ENCODE measurements at places on chromosomes 6 and 20.

DNA sequence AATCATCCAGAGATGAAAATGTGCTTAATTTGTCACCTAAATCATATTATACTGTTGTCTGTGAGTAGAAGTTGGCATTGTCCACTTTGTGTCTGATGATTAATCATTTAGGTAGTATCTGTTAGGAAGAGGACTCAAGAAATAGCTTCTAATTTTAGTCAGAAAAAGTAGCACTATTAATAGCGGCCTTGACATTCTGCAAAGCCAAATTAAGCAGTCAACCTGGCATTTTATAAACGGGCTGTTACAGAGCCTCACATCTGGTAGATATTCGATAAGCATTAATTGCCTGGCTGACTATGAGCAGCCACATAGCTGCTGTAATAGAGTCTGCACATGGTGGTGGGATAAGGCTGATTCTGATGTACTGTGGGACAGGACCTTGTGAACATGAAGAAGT is 99.5 kb downstream of the KLHL32 start:
- DNase-seq: no peak
- H3K27ac ChIP-seq: no peak overlapping the region
- H3K4me1 ChIP-seq: no peaks in the 10 kb centered on the region
- H3K27me3 ChIP-seq: no peaks in the 10 kb centered on the region

GRCh38 chr6:107563694-107564588 is 74.0 kb downstream of the SOBP start:
- H3K36me3 ChIP-seq: no peaks in the 10 kb centered on the region
- no peak for DNase-seq
- H3K27ac ChIP-seq: no peak overlapping the region
- H3K4me3 ChIP-seq: no peak overlapping the region

DNA sequence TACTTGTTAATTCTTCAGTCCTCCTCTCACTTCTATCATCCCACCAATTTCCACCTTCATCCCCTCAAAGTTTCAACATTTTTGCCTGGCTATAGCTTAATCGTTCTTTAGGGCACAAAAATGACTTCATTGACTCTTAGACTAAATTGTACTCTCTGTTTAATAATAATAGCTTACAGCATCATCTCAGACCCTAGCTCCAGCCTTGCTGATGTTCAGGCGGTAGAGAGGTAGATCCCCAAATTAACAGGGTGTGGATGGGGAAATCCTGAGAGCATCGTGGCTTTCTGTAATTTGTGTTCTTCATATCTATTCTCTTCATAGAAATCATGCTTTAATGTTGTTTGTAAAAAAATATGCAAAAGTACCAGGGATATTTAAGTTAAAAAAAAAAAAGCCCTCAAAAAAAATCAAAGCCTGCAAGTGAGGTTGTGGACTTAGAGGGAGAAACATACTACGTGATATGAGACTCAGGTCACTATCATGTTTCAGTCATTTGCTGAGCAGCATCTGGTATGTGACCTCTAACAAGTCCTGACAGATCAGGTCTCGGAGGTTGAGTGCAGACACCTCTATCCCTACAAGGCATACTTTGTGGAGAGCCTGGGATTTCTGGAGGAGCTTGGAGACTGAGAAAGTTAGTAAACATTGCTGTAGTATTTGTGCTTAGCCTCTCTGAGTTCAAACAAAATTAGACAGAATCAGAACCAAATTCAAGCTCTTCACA is 1063.3 kb upstream of the CITED2 start:
- peaks cover 2% of the 10 kb centered on the region for H3K27me3 ChIP-seq
- H3K4me1 ChIP-seq: no peaks in the 10 kb centered on the region
- H3K36me3 ChIP-seq: no peaks in the 10 kb centered on the region
- H3K27ac ChIP-seq: no peak overlapping the region
- DNase-seq: no peak

GRCh38 chr6:53639520-53639919 is 26.0 kb downstream of the KLHL31 start:
- H3K36me3 ChIP-seq: no peaks in the 10 kb centered on the region
- no peak overlapping the region for H3K27ac ChIP-seq
- H3K4me1 ChIP-seq: no peaks in the 10 kb centered on the region
- no peak for DNase-seq

DNA sequence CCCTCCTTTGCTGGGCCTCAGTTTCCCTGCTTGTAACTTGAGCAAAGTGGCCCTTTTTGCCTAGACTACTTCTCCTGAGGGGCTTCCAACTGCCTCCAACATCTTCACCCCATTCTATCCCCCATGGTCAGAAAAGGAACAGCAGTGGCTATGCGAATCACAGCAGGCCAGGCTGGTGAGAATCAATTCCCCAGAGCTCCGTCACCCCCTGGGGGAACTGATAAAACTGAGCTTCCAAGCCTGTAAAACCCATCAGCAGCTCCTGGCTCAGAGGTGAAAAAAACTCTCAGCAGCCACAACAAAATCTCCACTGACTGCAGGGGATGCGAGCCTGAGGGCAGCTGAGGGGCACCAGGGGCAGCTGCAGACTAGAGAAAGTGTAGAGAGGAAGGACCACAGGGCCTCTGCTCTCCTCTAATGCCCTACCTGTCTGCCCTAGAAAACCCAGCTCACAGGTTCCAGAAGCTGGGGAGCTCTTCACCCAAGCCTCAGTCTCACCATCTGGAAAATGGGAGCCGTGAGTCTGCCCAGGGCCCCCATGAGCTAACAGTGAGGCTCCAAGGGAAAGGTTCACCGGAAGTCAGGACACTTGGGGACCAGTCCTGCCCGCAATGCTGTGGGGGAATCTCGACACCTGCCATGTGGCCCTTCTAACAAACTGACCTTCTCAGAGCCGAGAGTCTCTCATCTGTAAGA is 120.6 kb downstream of the GRM4 start:
- DNase-seq: no peak
- no peaks in the 10 kb centered on the region for H3K4me1 ChIP-seq
- no peaks in the 10 kb centered on the region for H3K27me3 ChIP-seq

- no peaks in the 10 kb centered on the region for H3K36me3 ChIP-seq
- H3K27me3 ChIP-seq: no peaks in the 10 kb centered on the region
- H3K4me3 ChIP-seq: no peak overlapping the region
Measured at GRCh38 chr6:81634155-81634880, 118.2 kb downstream of the TENT5A start.
